Stimulated activated CD8-positive, alpha-beta memory T cell treated with anti-CD3 and anti-CD28 coated beads, Interleukin-2, amount 100 ng/mL, for 48 hours (primary cell): ENCODE measurements at places on chromosomes 3 and 15.
A peak's percentile ranks its signal among the peaks of the same experiment; 100 is the strongest.

- DNase-seq: no peak
Observed at GRCh38 chr3:119700920-119701734, 1.7 kb upstream of the CFAP91 start.

- no peak for DNase-seq
Observed at GRCh38 chr3:154223519-154223918, 100.8 kb downstream of the DHX36 start.

DNA sequence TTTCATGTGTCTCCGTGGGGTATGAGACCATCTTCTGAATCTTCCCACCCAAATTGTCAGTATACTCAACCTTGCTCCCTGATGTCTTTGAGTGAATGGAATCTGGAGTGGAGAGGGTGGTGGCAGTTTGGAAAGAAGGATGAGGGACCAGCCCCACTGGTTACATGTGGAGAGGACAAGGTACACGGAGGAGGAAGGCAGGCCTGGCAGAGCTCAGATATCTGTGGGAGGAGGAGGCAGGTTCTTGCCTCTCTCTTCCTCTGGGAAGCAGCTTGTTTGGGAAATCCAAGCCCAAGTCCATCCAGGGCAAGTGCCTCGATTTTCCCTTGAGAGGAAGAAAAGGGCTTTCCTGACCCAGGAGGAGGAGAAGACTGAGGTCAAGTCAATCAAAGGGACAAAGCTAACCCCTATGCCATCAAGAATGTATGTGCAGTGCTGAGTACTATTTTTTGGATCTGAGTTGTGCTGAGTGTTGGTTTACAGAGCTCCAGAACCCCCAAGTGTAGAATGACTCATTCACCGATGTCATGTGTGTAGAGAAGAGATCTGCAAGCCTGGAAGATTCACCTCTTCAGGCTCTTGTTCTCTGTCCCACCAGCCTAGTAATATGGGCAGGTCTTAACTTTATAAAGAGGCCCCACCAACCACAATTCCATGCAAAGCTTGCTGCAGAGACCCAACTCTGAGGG lies 19.8 kb upstream of the LOXL1 start:
- no peak for DNase-seq

DNA sequence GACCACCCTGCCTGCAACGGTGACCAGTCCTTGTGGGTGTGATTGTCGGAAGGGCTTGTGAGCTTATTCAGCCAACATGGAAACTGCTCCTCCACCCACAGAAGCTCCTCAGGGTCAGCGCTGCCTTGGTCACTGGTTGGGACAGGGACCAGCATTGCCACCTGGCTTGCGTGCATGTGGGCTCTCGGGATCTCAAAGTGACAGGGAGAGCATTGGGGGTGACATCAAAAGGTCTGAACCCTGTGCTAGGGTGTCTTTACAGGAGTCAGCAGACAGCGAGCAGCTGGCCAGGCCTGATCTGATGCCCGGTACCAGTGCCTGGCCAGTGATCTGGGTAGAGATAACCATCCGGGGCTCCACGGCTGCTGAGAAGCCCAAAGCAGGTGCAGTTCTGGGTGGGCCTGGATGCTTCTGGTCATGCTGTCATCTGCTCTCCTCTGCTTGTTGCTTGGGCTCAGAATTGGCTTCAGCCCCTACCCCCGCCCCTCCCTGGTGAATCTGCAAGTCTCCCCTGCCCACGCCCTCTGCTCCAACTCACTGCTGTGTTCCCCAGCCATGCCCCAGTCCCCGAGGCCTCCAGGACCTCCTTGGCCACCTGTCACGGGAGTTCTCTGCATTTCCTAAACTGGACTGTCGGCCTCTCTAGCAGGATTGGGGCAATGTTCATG lies 134.8 kb downstream of the NSMCE3 start:
- no peak for DNase-seq

- DNase-seq: no peak
Observed at GRCh38 chr3:121974601-121975111, 47.4 kb downstream of the ILDR1 start.

DNA sequence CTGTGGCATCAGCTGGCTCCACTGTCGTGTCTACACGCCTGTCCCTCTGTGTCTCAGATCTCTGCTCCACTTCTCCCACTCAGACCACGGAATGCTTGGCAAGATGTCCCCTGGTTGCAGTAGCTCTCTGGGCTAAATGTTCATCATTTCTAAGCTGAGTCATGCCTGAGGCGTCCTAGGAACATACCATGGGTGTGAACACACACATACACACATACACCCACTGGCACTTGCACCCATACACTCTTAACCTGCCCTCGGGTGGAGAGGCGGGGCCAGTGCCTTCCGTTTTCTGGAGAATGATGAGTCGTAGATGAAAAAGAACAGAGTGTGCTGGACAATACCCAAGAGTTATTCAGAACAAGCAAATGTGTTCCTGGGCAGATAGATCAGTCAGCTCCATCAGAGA lies 72.4 kb downstream of the SENP2 start:
- no peak for DNase-seq

GRCh38 chr15:30042556-30042955 lies 40.2 kb upstream of the GOLGA8J start:
- DNase-seq: no peak

- no peak for DNase-seq
Observed at GRCh38 chr3:33092496-33093254, 4.3 kb downstream of the GLB1 start.

GRCh38 chr3:160472344-160472743 lies 22.8 kb upstream of the TRIM59 start:
- DNase-seq: no peak

GRCh38 chr3:134643150-134643675 lies 7.6 kb downstream of the KY start:
- no peak for DNase-seq

DNA sequence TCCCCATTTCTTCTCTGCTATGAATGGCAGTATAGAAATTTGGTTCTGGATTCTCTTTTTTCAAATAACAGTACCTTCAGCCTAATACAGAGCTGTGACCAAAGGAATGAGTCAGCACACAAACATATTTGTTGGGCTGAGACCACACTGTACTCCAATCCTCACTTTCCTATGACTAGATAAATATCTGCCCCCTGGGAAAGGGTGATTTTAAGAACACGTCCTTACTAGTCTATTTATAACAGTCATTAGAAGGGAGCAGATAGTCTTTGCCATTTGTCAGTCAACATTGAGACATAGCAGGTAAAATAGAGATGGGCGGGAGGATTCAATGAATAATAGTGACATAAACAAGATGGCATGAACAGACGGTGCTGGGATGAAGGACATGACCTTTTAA lies 461.3 kb downstream of the MCTP2 start:
- no peak for DNase-seq

DNA sequence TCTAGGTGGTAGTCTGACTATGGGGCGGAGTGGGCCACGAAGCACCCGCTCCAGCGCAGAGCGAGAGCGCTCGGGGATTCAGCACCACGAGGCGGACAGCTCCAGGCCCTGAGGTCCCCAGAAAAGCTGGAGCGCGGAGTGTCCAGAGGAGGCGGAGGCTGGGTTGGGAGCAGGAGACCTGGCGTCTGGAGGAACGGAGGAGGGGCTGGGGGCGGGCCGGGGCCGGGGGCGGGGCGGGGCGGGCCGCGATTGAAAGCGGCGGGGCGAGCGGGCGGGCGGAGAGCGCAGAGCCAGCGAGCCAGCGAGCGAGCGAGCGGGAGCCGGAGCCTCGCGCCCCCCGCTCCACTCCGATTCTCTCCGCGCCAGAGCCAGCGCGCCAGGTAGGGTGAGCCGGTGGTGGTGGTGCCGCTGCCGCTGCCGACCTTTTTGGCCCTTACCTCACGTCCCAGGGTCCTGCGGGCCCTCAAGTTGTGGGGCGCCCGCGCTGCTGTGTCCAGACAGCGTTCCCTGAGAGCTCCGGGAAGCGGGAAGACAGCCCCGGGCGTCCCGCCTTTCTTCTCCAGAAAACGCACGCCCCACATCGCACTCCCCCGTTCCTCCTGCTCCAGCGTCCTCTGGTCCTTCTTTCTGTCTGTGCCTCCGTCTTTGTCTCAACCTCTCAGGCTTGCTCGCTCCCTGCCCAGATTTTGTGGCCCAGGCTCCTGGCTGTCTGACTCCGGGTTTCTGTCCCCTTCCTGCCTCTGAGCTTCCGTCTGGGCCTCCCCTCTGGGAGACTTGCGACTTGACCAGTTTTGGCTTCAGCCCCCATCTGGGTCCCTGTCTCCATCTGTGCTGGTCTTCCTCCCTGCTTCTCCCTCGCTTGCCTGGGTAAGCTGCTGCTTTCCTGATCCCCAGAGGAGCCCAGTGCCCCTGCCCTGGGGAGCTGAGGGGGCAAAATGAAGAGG lies at the start of gene GRM2:
GRM2 (plus strand) TSS at position 281 of the 944 bp plus-strand sequence. CDS start 1,916 bp downstream, outside the sequence.
- DNase-seq: no peak

- no peak for DNase-seq
Observed at GRCh38 chr3:101149707-101150106, 156.5 kb upstream of the ABI3BP start.

- DNase-seq: no peak
Observed at GRCh38 chr15:56718560-56718959, 14.7 kb downstream of the ZNF280D start.

DNA sequence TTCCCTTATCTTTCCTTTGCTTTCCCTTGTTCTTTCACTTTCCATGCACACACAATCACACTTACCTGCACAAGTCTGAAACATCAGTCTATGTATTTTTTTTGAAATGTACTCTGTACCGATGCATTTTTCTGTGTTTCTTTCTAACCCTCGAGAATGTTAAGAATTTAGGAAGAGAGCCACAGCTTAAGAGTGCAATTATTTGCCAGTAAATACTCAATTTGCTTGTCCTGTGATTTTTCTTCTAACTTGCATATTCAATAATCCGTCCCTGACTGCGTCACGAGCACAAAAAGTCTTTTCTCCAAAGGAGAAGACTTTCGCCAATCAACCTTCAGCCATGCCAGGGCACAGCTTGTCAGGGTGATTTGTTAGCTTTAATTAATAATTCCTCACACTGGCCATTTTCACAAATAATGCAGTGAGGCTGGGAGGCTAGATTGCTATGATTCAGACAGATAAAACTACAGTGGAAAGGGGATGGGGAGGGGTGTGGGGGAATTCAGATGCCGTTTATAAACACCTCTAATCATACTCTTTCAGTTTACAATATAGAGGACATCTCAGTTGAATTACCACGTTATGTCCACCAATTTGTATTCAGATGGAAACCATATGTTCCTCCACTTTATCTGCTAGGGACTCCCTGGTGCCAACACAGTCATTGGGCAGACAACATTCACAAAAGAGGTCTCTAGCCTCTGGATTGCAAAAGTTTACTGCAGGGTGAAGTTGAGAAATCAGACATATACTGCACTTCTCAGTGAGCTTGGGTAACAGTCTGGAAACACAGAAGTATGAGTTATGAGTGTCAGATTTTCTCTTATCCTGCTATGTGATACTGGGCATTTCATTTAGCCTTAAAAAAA lies 388.0 kb downstream of the ZBTB20 start:
- DNase-seq: no peak

DNA sequence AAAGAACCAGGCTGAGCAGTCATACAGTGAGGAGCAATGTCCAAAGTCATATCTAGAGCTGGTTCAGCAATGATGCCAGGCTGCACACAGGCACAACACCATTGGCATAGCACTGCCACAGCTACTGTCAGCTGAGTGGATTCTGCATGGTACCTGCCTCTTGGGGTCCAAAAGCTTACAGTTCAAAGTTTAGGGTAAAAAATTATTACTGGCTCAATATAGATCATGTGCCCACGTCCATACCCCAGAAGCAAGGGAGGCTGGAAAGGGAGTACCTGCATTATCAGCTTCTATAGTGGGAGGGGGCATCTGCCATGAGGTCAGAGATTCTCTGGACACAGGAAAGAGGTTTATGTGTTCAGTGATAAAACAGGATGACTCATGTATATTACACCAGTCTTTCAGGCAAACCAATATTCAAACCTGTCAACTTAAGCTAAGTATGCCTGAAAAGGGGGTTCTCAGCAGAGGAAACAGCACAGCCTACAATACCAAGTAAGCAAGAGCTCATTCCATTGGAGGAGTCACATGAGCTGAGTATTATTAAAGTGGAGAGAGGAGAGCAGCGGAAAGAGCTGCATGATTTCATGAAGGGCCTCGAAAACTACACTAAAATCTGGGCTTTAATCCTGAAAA lies 99.0 kb downstream of the ANO10 start:
- DNase-seq: no peak

GRCh38 chr15:67753891-67754290 lies 71.4 kb upstream of the SKOR1 start:
- DNase-seq: no peak

DNA sequence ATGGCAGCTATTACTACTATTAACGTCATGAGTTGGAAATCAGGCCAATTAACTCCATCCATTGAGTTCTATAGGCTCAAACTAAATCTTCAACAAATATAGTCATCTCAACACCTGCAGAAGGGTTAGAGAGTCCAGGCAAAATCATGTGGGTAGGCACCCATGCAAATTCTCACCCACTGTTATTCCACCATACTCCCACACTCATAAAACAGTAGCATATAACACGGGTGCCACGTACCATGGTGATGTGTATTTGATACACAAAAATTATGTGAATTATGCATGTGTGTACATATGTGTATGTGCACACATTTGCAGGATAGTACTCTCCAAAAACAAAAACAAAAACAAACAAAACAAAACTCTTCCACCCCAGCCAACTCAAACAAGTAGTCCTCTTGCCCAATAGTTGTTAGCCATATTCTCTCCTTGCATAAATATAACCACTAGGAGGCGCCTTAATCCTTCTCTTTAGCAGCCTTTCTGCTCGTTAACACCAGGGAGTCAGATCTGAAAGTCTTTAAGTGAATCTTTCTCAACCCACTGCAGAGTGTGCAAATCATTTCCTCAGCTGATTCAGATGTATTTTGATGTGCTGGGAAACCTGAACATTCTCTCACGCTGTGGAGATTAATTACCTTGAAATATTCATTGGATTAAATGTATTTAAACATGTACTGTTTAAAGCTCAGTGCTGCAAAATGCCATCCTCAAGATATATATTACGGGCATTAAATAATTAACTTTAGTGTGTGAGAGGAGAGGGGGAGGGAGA lies 38.0 kb upstream of the COPB2 start:
- no peak for DNase-seq

- DNase-seq: no peak
Observed at GRCh38 chr3:13380971-13381370, 39.2 kb downstream of the NUP210 start.

GRCh38 chr3:72306800-72307341 lies 521.9 kb upstream of the PROK2 start:
- no peak for DNase-seq

GRCh38 chr3:126638790-126639189 lies 16.1 kb downstream of the TXNRD3 start:
- no peak for DNase-seq

DNA sequence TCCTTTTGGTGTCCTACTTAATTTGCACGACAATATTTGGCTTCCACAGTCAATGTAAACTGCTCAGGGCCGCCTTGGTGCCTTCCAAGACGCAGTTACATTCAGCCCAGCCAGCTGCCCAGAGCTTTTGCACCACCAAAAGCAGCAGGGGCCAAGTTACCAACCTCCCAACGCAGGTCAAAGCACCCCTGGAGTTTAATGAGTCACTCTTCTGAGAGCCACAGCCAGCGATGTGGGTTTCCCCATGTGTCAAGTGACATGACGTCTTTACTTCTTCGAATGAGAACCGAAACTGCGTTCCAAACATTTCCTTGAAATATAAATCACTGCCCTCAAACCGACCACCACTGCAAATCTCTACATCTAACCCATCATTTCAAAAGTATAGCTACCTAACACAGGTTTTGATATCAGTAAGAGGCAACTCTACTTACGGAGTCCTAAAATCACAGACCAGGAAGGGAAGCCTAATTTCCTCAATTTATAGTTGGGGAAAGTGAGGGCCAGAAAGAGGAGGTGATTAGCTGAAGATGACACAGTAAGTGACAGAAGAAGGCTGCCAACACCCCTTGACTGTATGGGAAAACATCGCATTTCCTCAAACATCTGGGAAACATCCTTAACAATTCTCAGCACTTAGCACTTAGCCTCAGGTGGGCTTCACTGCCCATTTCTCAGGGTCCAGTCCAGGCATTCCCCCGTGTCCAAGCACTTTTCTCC lies 24.5 kb downstream of the MB21D2 start:
- peak; percentile 39 for DNase-seq
